Activated T-helper 9 cell treated with anti-CD3 and anti-CD28 coated beads, Interleukin-2, amount 50 U/mL, for 16 hours (primary cell): ENCODE measurements at places on chromosomes 4 and X.

- no peak for DNase-seq
Measured at GRCh38 chr4:11546391-11547175, 117.9 kb upstream of the HS3ST1 start.

DNA sequence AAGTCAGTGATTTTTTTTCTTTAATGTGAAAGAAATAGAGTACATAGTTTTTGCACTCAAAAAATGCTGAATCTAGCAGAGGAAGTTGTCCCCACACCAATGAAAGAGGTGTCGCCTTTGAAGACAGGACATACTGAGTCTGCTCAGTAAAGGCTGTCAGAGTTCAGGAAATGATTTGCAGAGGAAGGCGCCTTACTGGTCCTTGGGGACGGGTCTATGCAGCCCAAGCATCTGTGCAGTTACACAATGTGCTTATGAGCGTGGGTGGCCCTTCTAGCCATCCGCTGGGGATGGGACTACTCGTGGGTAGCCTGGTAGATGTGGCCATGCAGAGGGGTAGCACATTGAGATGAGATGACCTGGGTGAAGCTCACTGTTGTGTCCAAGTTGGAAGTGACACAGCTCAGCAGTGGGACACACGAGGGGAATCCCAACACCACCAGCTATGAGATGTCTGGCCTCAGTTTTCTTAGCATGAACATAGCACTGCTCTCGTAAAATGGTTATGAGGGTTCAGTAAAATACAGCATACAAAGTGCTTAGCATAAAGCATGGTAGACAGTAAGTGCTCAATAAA, 116.5 kb upstream of the RBPJ start:
- DNase-seq = no peak

GRCh38 chrX:10483191-10483831, 137.1 kb downstream of the MID1 start:
- DNase-seq = no peak

DNA sequence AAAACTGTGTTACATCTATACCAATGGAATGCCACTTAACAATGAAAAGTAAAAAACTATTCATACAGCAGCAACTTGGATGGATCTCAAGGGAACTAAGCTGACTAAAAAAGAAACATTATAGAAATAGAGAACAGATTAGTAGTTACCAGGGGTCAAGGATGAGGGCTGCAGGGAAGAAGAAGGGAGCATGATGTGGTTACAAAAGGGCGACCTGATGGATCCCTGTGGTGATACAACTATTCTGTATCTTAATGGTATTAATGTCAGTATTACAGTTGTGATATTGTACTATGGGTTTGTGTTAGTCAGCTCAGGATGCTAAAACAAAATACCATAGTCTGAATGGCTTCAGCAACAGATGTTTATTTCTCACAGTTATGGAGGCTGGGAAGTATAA, 190.7 kb downstream of the ZNF674 start:
- DNase-seq = no peak

- DNase-seq = no peak
Measured at GRCh38 chr4:19683426-19683825, 568.3 kb upstream of the SLIT2 start.

DNA sequence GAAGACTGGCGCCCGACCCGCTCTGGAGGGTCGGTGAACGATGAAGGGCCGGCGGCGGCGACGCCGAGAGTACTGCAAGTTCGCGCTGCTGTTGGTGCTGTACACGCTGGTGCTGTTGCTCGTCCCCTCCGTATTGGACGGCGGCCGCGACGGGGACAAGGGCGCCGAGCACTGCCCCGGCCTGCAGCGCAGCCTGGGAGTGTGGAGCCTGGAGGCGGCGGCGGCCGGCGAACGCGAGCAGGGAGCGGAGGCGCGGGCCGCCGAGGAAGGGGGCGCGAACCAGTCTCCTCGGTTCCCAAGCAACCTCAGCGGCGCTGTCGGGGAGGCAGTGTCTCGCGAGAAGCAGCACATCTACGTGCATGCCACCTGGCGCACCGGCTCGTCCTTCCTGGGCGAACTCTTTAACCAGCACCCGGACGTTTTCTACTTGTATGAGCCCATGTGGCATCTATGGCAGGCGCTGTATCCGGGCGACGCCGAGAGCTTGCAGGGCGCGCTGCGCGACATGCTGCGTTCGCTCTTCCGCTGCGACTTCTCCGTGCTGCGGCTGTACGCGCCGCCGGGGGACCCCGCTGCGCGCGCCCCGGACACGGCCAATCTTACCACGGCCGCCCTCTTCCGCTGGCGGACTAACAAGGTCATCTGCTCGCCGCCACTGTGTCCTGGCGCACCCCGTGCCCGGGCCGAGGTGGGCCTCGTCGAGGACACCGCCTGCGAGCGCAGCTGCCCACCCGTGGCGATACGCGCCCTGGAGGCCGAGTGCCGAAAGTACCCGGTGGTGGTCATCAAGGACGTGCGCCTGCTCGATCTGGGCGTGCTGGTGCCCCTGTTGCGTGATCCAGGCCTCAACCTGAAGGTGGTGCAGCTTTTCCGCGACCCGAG, 568 bp downstream of the CHST7 start:
- peak; percentile 53 for DNase-seq

DNA sequence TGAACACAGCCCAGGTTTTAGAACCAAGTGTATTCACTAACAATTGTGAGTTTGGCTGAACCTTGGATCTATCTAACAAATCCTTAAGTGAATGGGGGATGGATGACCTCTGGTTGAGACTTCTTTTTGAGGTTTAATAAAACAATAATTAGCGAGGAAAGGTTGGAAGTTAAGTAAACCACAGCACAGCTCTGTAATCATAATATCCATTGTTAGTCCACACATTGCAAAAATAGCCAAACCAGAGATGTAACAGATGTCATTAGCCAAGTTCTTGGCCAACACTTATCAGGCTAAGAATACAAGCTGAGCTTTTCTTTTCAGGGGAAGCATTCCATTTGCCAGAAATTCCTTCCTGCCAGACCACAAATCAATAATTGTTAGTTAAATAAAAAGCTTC, 59.1 kb downstream of the FREM3 start:
- DNase-seq = no peak

DNA sequence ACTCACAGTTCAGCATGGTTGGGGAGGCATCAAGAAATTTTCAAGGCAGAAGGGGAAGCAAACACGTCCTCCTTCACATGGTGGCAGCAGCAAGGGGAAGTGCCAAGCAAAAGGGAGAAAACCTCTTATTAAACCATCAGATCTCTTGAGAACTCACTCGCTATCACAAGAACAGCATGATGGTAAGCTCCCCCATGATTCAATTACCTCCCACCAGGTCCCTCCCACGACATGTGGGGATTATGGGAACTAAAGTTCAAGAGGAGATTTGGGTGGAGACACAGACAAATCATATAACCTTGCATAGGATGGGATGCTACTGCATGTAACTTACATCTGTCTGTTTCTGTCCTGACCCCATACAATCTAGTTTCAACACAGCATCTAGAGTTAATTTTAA, 511.8 kb upstream of the ARX start:
- DNase-seq = no peak

DNA sequence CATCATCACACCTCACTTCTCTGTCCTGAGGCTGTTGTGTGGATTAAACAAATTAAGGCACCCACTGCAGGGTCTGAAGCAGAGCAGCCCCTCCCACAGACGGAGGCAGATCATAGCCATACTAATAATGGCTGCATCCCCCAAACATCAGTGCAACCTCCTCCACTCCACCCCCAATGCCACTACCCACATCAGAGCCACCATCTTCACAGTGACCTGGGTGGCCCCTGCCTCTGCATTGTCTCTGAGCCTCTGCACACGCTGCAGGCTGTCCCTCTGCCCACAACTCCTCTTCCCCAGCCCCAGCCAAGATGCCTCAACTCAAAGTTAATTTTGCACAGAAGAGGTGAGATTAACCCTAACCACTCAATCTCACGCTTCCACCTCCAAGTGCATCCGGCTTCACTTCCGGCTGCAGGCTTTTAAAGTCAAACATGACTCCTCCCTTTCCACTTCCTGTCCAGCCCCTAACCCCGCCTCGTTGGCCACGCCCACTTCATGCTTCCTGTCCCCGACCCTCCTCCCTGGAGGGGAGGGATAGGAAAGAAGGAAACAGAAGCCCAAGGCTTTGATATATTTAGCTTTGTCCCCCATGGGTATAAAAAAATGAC, 22.7 kb downstream of the JAKMIP1 start:
- no peak for DNase-seq

GRCh38 chrX:117973110-117973807, 143.4 kb downstream of the KLHL13 start:
- DNase-seq = no peak

GRCh38 chr4:9953089-9953488, 68.2 kb downstream of the SLC2A9 start:
- DNase-seq = no peak
